ENCODE measurements at places on chromosomes 6 and 20. TPM values are rescaled to one million over a fixed set of nuclear protein-coding genes. Genes with fewer than 3 reads are reported as not detected.

Gene LIN28B
- 1.6 TPM for total RNA-seq

Gene WFDC10B
- not detected for total RNA-seq

Gene SMIM8
- 3.7 TPM for total RNA-seq

Gene SLC17A9
- not detected for total RNA-seq

Gene PMEPA1
- total RNA-seq = 396 TPM

Gene CCHCR1
- total RNA-seq = 10.1 TPM

Gene CDH22
- 0.09 TPM for total RNA-seq

Gene OPN5
- not detected for total RNA-seq

Gene HNF4A
- 17.3 TPM for total RNA-seq

Gene EIF6
- 401 TPM for total RNA-seq
